Right lobe of liver (tissue), 6 donors: ENCODE measurements at places on chromosomes 4 and X. TPM values are rescaled to one million over a fixed set of nuclear protein-coding genes. Genes with fewer than 3 reads are reported as not detected.

- H3K4me1 ChIP-seq: no peaks in the 10 kb centered on the region
- no peaks in the 10 kb centered on the region for H3K27me3 ChIP-seq
- H3K27ac ChIP-seq: no peak overlapping the region
- H3K4me3 ChIP-seq: no peak overlapping the region
- DNase-seq: no peak
Measured at GRCh38 chrX:137930533-137930932, 364.6 kb downstream of the ZIC3 start.

DNA sequence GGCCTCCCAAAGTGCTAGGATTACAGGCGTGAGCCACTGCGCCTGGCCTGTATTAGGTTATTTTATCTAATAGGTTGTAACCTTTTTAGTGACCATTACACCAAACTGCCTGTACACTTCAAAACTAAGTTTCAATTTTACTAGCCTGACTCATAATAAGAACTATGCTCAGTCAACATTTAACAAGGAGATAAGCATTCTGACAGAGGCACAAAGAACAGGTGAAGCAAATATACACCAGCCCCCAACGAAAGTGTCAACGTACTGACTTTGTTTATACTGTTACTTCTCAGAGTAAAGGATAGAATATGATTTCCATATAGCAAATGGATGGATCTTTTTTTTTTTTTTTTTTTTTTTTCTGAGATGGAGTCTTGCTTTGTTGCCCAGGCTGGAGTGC lies 62.8 kb downstream of the SHISA3 start:
- no peaks in the 10 kb centered on the region for H3K36me3 ChIP-seq
- H3K4me1 ChIP-seq: no peaks in the 10 kb centered on the region
- H3K4me3 ChIP-seq: no peak overlapping the region

DNA sequence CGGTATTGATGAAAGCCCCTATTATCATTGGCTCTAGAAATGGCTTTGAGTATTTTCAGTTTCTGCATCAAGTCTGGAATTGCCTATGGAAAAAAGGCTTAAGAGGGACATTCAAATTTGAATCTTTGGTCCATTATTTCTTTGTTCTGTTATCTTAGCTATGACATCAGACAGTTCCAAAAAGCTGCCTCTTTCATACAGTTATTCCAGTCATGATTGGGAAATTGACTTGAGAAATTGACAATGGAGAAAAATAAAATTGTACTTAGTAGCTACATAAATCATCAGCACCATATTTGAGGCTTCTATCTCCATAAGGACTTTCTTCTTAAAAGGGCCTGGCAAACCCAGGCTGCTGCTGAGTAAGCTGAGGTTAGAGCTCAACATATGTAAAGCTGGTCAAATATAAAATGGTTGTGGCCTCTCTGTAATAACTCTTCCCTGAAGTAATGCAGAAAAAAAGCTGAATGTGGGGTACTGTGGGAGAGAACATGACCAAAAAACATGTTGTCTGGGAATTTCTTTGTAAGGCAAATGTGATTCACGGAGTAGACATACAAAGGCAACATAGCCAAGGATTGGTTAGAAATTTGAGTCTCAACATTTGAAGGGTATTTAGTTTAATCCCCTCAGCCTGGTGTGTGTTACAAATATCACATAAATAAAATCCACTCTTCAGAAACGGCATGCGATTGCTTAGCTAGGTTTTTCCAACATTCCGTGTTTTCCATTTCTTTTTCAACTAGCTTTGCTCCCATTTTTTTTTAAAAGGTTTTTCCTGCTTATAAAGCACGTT lies 100.9 kb downstream of the LNX1 start:
- H3K36me3 ChIP-seq: no peaks in the 10 kb centered on the region
- no peak overlapping the region for H3K27ac ChIP-seq
- no peak overlapping the region for H3K4me3 ChIP-seq

GRCh38 chr4:8258552-8259212 lies 10.9 kb upstream of the HTRA3 start:
- H3K4me3 ChIP-seq: no peak overlapping the region
- no peaks in the 10 kb centered on the region for H3K27me3 ChIP-seq
- H3K36me3 ChIP-seq: no peaks in the 10 kb centered on the region
- no peak for DNase-seq
- no peak overlapping the region for H3K27ac ChIP-seq

The PF4V1 gene
- not detected for total RNA-seq

The MEPE gene
- not detected for total RNA-seq
